ENCODE measurements at places on chromosomes 12 and 14.

- DNase-seq: no peak
These were observed 6.8 kb upstream of the ASIC1 start for GRCh38 chr12:50050410-50051098.

GRCh38 chr14:103653805-103654204, 24.8 kb downstream of the KLC1 start:
- no peak for DNase-seq

DNA sequence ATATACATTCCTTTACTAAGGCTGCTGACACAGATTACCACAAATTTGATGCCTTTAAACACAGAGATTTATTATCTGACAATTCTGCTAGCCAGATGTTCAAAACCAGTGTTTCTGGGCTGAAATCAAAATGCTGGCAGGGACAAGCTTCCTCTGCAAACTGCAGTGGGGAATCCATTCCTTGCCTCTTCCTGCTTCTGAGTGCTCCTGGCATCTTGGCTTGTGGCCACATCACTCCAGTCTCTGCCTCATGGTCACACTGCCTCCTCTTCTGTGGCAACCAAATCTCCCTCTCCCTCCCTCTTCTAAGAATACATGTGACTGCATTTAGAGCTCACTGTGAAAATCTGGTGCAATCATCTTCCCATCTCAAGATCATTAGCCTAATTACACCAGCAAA, 235.7 kb downstream of the TTC8 start:
- no peak for DNase-seq

DNA sequence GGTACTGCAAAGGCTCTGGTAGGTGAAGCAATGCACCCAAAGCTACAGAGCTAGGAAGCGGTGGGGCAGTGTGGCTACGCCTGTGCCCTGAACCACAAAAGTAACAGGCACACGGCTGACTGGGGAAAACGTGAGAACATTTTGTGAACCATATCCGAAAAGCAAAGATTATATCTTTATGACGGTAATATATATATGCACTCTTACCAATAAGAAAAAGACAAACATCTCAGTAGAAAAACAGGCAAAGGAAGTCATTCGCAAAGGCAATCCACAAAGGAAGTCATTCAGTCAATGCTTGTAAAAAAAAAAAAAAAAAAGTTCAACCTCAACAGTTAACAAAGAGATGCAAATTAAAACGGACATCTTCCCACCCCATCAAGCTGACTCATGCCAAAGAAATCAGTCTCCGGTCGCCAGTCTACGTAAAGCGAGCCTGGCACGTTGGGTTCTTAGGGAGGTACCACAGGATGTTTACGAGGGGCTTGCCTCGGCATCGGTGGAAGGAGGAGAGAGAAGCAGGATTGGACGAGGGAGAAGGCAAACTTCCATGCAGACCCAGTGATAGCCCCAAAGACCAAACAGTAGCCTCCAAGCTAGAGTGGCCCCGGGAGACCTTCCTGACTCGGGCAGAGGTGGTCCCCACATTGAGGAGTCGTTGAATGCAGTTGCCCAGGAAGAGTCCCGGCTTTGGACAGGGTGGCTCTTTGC, 39.4 kb upstream of the PPP2R5C start:
- no peak for DNase-seq

GRCh38 chr14:96252323-96252998, 3.5 kb upstream of the BDKRB1 start:
- DNase-seq: no peak

DNA sequence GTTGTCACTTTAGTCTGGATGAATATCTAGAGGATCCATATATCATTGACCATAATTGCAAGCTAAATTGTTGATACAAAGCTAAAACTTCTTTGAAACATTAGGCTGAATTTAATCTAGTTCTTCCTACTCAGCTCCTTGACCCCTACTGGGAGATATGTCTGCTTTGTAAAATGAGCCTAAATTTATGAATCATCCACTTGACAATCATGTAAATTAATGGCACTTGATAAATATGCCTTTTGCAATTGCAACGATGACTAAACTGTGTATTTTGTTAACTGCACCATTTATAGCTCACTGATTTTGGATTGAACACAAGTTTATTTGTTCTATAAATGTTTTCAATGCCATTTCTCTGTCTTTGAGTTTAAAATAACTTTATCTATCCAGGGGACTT, 1616.5 kb upstream of the FLRT2 start:
- no peak for DNase-seq

GRCh38 chr12:115943310-115943629, 334.2 kb downstream of the MED13L start:
- no peak for DNase-seq

- no peak for DNase-seq
These were observed 345.0 kb downstream of the SLC16A7 start for GRCh38 chr12:59940631-59941342.

DNA sequence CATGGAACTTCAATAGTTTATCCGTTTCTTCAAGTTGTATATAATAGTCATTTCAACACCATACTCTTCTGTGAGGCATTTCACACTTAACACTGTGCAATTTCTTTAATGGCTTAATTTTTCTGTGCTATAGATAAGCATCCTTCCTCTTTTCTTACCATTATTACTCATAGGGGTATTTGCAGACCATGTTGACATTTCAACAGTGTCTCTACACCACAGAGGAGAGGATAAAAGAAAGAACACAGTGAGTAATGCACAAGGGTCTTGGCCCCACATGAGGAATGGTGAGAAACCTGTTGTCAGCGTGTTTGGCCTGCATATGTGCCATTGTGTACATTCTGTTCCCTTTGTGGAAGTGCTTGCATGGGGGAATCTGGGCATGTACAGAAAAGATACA, 421.5 kb upstream of the MDGA2 start:
- DNase-seq: no peak

- no peak for DNase-seq
These were observed 153.4 kb downstream of the PIK3C2G start for GRCh38 chr12:18414671-18415070.

- DNase-seq: no peak
These were observed 39.6 kb downstream of the CCDC85C start for GRCh38 chr14:99564256-99564925.

DNA sequence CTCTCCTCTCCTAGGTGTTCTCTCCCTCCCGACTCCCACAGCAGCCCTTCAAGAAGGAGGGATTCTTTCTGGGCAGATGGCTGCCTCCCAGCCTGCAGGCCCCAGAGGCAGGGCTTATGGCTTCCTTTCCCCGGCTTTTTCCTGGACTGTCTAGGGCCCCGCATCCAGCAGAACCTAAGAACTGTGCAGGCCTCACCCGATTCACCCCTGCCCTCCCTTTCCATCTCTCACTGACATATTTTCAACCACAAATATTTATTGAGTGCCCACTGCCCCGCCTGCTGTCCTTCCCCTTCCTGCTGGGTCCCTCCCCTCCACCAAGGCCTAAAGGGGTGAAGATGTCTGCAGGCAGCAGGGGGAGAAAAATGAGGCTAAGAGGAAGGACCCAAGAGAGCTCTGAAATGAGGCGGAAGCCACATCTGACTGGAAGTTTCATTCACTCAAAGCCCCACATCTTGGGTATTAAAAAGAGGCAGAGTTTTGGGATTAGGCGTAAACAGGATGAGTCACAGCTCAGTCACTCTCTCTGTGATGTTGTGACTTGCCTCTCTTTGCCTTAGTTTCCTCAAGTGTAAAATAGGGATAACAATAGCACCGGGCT, 2.9 kb downstream of the SCNN1A start:
- no peak for DNase-seq

DNA sequence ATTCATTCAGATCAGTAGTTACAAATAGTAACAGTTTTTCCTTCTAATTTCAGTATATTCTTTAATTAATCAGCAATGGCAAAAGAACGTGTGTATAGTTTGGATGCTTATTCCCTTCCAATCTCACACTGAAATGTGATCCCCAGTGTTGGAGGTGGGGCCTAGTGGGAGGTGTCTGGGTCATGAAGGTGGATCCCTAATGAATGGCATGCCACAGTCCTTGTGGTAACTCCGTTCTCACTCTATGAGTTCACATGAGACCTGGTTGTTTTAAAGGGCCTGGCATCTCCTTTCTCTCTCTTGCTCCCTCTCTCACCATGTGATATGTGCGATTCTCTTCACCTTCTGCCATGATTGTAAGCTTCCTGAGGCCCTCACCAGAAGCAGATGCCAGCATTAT, 18.9 kb upstream of the SYNDIG1L start:
- no peak for DNase-seq

GRCh38 chr12:80045594-80045993, 53.7 kb upstream of the OTOGL start:
- DNase-seq: no peak

GRCh38 chr14:36818246-36818645, 156.6 kb downstream of the PAX9 start:
- DNase-seq: no peak

- no peak for DNase-seq
These were observed 28.7 kb downstream of the GIT2 start for GRCh38 chr12:109967383-109968031.

GRCh38 chr14:71262441-71262840, 355.2 kb downstream of the PCNX1 start:
- DNase-seq: no peak
